Astrocyte (in vitro differentiated cells and primary cell): ENCODE measurements at places on chromosomes 7 and 10. TPM values are rescaled to one million over a fixed set of nuclear protein-coding genes. Genes with fewer than 3 reads are reported as not detected.
A peak's percentile ranks its signal among the peaks of the same experiment; 100 is the strongest.

ENKUR gene
- 0.22 and 0.34 TPM in 2 replicates for total RNA-seq

TMEM270 gene
- total RNA-seq: not detected in 2 replicates

PTCD1 gene
- 5.8 and 7.4 TPM in 2 replicates for total RNA-seq

DNA sequence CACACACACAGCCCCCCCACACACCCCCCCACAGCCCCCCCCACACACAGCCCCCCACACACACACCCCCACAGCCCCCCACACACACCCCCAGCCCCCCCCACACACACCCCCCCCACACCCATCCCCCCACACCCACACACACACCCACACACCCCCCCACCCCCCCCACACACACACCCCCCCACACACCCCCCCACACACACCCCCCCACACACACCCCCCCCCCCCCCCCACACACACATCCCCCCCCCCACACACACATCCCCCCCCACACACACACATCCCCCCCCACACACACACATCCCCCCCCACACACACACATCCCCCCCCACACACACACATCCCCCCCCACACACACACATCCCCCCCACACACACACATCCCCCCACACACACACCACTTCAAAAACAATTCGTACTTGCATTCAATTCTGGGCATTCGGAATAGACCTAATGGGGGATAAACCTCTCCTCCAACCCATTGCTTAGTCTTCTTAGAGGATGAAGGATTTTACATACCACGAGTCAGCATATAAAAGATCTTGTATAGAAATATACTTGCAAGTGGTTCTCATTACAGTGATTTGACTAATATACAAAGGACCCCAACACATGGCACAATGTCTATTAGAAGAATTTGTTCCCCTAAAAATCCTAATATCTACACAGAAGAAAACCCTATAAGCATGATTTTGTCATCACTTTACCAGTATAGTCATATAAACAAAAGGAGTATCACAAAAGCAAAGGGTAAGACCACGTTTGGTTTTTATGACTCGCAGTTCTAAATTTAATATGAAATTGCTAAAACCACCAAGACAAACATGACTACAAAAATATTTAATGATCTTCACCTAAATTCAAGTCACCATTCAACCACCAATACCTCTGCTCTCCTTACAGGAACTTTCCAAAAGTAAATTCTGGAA is 80.9 kb downstream of the DIP2C start:
- DNase-seq: no peak

DNA sequence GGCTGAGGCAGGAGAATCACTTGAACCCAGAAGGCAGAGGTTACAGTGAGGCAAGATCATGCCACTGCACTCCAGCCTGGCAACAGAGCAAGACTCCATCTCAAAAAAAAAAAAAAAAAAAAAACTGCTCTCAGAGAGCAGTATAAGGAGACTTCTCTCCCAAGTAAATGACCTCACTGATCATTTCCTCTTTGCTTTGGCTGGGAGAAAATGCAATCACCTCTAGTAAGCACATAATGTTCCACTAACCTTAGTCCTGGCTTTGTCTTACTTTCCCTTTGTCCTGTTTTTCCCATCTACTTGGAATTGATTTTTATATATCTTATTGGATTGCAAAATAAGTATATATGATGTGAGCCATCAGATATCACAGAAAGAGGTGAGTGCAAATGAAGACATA is 2.5 kb downstream of the SLC25A13 start:
- no peak for DNase-seq

- peak; percentile 18 for DNase-seq
These were observed 13.9 kb upstream of the TBATA start for GRCh38 chr10:70799124-70799523.

DNA sequence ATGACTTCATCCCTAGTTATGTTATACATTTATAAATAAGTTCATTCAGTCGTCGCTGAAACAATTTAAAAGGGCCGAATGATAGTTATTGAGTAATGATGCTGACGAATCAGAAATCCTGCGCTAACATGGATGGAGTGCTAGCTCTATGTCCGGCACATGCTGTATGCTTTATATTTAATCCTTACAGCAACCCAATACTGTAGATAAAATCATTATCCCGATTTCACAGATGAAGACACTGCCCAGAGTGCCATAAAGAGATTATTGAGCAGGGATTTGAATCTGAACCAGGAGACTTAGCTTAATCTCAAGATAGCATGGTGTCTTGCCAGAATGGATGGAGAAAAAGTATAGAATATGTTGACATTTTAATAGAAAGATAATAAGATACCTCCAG is 1.1 kb upstream of the ICA1 start:
- DNase-seq: no peak

C7orf33 gene
- total RNA-seq: not detected in 2 replicates
